Right ventricle myocardium superior (tissue), 1 donor: ENCODE measurements at places on chromosomes 2 and 18.
A peak's percentile ranks its signal among the peaks of the same experiment; 100 is the strongest.

- no peak for DNase-seq
Measured at GRCh38 chr2:29042561-29043075, 31.7 kb downstream of the PCARE start.

DNA sequence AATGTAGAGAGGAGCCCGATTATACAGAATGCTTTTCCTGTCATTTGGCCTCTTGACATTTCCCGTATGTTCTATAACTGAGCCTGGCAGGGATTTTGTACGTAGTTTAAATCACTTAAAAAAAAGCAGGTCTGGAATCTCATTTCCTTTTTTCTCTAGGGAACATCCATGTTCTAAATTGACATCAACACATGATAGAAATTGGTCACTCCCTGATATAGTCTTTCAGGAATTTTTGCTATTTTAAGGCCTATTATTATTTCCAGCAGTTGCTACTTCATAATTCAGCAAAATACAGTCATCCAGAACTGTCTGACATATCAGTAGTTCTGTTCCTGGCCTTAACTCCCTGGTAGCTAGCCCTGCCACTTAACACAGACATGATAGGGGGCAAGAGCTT is 565.7 kb upstream of the ZEB2 start:
- no peak for DNase-seq

DNA sequence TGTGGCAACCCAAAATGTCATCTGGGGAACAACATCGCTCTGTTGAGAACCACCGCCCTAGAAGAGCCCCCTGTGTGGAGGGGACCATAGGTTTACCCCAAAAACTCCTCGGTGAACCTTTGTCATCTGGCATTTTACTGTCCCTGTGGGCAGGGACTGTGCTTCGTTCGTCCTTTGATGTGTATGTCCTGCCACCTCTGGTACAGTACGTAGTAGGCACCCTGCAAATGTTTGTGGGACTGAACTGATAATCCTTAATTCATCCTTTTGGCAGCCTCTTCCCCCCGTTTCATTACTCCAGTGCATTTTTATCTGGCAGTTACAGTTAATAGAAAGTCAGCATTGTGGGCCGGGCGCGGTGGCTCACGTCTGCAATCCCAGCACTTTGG is 728 bp downstream of the NAPG start:
- DNase-seq: no peak

DNA sequence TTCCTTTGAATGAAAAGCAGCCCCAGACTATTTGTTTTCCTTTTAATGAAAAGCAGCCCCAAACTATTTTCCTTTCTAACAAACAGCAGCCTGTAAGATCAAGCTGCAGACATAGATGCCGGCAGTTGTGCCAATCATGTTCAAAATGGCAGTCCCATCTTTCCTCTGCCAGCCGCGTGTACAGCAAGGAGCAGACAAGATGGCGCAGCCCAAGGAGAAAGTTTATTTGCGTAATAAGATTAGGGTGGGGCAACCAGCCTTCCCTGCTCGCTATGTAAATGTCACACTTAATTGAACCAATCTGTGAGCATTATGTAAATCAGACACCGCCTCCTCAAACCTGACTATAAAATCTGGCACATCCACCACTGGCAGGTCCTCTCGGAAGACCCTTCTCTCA is 226.0 kb downstream of the TGIF1 start:
- no peak for DNase-seq

DNA sequence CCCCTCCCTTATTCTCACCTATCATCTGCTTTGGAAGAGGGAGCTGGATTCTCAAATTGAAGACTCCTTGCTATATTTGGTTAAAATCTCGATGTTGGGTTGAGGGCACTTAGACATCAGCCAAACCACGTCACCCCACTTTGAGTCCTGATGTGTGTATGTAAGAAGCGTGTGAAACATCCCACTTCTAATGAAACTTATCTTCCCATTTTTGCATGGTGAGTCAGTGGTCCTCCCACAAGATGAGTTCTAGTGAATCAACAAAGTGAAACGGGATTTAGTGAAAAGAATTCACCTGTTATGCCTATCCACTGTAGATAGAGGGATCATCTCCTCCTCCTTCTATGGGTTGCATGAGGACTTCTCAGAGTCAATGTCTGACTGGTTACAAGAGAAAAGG is 51.4 kb upstream of the SPRED2 start:
- DNase-seq: no peak

- DNase-seq: peak; percentile 31
Measured at GRCh38 chr2:79874015-79874414, 361.2 kb downstream of the CTNNA2 start.

DNA sequence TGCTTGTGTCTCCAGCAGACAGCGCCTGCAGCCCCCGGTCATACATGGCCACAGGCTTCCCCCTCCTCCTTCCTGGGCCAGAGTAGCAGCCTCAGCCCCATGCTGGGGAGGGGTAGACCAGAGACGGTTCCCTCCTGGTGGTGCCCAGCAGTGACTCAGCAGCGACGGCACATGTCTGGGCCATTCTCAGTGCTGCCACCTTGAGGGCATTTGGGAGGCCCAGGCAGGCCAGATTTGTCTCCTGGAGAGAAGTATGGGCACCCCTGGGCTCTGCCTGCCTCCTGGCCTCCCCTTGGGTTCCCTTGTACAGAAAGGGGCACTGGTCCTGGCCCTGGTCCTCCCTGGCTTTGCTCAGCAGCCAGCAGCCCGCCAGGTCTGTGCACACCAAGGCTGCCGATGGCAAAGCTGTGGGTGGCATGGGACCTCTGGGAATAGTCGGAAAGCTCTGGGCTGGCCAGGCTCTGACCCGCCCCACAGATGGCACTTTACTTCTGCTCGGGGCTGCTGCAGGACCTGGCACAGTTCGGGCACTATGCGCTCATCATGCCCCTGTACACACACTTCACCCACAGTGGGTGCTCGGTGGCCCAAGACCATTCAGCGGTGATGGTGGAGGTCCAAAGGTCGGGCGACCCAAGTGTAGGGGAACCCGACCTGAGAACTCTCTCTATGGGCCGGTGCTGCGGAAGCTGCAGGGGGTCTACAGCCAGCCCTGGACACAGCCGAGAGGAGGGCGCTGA is 11.4 kb upstream of the ALPI start:
- peak; percentile 46 for DNase-seq

- DNase-seq: no peak
Measured at GRCh38 chr18:9961041-9961440, 47.2 kb downstream of the VAPA start.

- DNase-seq: no peak
Measured at GRCh38 chr18:73645160-73645715, 502.4 kb downstream of the FBXO15 start.

- DNase-seq: no peak
Measured at GRCh38 chr2:223057569-223057968, 5.6 kb downstream of the KCNE4 start.

DNA sequence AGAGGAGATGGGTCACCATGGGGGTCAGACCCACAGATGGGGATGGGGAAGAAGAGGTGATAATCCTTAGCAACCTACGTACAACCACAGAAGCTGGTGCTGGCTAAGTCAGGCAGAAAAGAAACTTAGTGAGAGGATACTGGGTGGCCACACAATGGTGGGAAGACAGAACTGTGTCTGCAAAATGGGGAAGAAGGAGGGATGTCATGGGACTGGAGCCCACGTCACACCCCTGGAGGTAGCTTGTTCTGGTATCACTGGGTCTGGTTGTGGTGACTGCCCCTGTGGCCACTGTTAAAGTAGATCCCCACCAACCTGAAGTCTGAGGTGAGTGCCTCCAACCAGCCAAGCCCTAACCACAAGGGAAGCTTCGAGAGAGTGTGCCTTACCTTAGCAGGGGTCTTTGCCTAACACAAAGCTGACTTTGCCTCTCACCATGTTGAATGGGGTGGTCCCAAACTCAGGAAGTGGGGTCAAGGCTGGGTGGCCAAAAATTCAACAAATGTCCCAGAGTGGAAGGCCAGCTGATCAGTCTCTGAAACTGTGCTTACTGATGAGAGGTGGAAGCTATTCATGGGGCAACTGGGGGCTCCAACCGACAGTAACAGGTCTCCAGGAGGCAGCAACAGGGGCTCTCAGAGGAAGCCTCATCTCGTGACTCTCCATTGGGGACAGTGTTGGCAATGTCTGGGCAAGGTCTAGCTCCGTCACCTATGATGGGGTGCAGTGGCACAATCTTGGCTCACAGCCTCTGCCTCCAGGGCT is 64.8 kb upstream of the SLC1A4 start:
- DNase-seq: no peak

DNA sequence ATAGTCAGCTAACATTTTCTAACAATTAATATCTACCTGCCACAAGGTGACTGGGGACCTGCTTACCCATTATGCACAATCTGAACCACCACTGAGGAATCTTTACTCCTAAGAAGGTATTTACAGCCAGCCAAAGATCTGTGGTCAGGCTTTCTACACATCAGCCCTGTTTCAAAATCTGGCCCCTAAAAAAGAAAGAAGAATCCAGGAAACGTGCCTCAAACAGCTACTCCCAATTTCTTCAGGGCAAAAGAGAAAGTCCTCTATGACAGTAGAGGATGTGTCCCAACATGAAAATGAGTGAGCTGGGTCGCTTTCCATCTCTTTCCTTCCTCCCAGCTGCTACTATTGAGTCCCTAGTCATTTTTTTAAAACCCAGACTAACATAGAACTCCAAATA is 79.5 kb downstream of the EPB41L3 start:
- no peak for DNase-seq

GRCh38 chr2:25926984-25927756 is 48.9 kb upstream of the ASXL2 start:
- DNase-seq: no peak

DNA sequence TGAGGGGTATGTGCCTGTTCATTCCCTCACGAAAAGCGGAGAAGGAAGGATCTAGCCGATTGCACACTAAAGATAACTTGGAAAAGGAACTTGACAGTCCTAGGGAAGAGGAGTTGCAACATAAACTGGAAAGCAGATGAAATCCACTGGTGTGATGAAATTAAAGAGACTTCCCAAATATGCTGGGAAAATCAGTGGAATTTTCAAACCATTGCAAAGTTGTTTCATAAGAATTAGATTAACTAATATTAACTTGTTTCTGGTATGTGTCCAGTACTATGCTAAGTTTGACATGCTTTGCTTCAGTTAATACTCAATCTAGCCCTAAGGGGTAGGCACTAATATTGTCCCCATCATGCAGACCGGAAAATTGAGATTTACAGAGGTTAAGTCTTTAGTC is 222.7 kb downstream of the IKZF2 start:
- no peak for DNase-seq

DNA sequence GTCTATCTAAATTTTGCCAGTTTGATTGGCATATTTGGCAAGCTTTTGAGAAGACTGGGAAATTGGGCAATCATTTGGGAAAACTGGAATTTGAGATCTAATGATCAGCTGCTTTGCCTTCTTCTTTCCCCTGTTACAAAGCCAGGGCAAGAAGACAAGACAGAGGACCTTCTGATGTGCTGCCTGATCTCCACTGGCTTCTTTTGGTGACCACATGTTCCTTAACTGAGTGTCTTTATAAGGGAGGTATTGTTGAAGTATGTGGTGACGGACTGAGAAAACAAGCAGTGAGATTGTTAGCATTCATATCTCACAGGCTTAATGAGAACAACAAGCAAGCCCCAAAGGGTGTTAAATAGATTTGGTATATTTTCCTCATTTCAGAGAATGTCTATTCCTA is 175.8 kb downstream of the SLC8A1 start:
- no peak for DNase-seq

- DNase-seq: no peak
Measured at GRCh38 chr2:51304311-51304710, 272.4 kb upstream of the NRXN1 start.

DNA sequence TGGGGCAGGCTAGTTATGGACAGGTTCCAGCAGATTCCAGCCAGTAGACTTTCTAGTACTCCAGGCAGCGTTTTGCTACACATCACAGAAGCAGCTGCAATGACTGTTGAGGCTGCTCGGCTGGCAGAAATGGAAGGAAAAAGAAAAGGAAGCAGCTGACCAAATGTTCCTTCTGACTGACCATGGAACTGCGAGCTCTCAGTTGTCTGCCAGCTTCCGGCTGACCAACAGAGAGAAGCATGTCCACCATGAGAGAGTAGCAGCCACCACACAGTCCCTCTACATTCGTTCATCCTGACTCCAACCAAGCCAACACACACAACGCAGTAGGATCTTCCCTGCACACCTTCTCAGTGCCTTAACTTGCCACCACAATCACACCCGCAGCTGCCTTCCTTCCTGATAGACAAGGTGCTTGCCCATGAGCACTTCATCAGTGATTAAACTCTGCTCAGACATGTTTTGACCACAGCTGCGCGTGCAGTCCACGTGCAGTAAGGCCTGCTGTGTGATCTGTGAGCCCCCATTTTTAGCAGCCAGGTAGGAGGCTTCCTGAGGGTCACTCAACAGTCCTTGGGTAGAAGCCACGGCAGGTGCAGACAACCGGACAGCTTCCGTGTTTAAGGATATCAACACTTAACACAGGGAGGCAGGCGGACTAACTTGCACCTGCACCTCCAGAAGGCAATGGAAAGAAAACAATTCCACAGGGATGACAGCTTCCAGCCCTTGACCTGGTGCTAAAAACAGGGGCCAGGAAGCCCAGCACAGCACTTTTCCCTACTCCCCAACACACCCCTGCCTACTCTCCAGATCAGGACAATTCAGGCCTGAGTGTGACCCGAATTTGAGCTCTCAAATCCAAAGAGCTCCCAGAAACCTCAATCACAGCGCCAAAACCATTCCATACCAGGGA is 996 bp downstream of the TGFBRAP1 start:
- DNase-seq: peak; percentile 50

- no peak for DNase-seq
Measured at GRCh38 chr2:20448246-20448976, 1.5 kb downstream of the RHOB start.

DNA sequence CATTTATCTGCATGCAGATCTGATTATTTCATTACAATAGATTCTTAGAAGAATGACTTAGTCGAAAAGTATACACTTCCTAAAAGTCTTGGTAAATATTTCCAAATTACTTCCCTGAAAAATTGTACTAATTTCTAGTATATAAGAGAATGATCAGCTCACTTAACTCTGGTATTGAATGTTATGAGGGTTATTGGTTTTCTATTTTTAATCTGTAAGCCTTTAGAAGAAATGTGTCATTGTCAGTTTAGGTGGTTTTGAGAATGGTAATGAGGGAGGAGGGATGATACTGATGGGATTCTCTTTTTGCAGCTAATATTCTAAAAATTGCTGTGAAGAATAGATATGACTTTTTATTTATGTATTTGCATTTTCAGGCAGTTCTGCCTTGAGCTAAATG is 23.9 kb downstream of the MOB4 start:
- no peak for DNase-seq

- DNase-seq: no peak
Measured at GRCh38 chr2:169778446-169778845, 20.2 kb upstream of the SSB start.

GRCh38 chr18:33757037-33757436 is 179.0 kb downstream of the ASXL3 start:
- no peak for DNase-seq

DNA sequence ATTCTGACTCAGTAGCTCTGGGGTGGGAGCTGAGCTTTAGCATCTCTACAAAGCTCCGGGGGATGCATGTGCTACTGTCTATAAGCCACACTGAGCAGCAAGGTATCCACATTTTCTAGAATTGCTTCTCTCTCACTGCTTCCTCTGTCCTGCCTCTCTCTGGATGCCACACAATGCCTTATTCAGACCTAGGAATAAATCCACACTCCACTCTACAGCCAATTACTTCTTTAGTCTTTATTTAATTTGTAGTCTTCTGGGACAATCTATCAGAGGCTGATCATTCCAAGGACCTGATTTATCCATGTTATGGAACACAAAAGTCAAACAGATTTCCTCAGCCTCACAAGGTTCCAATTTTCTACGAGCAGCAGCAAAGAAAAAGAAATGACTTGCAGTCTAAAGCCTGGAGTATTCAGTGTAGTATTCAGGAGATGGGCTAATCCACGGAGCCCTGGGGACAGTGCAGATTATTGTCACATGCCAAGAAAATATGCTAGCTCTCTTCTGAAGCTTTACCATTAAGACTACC is 4.4 kb downstream of the BCL2 start:
- DNase-seq: no peak
